Stimulated activated CD8-positive, alpha-beta memory T cell treated with anti-CD3 and anti-CD28 coated beads, Interleukin-4, amount 100 ng/mL, for 1 hour (primary cell): ENCODE measurements at places on chromosomes 4 and X.

DNA sequence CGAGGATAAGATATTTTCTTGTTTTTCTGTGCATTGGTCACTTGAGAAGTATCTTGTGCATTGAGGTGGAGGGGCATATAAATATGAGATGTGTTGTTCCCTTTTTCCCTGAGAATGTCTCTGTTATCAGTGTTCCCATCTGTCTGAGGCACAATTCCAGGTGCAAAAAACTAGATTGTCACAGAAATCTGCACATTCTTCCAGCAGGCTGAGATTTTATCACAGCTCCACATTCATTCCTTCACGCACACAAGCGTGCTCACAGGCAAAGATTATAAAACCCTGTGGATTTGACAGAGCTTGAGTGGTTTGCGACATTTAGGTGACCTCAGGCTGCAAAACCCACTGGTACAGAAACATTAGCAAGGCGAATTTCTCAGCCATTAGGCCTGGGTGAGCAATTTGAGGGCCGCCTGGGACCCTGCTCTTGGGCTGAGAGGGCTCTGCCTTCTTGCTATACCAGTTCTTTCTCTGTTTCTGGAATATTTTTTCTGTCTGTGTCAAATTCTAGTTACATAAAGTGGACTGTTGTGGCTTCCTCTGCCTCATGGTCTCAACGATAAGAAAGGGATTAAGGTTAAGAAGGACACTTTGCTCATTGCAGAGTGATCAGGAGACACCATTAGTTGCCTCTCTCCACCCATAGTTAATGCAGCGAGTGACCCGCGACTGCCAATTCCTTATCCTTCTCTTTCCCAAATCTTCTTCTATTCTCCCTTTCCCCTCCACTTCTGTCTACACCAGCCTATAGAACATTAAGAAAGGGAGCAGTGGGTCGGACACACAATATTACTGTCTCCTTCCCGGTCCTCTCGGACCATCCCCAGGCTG lies 86.7 kb upstream of the C1QTNF7 start:
- DNase-seq: no peak

GRCh38 chrX:9907645-9908387 lies 59.3 kb upstream of the CLDN34 start:
- no peak for DNase-seq

- DNase-seq: no peak
These were observed 119.2 kb downstream of the IRF2 start for GRCh38 chr4:184355111-184355604.

GRCh38 chrX:54995621-54996020 lies 1.6 kb upstream of the PFKFB1 start:
- no peak for DNase-seq
